ENCODE measurements at places on chromosomes 5 and 9. TPM values are rescaled to one million over a fixed set of nuclear protein-coding genes. Genes with fewer than 3 reads are reported as not detected.

Gene HAVCR2
- 0.34 TPM for total RNA-seq

Gene PCDHA2
- total RNA-seq: not detected

Gene SLC24A2
- total RNA-seq: not detected

Gene KLF9
- 4.2 TPM for total RNA-seq

All from A549 treated with Mapracorat at 1 μM for 4 hours (cell line).